Activated CD4-positive, alpha-beta T cell treated with anti-CD3 and anti-CD28 coated beads, Interleukin-2, amount 50 U/mL, for 4 hours (primary cell): ENCODE measurements at places on chromosomes 4 and X.

- no peak for DNase-seq
These were observed 434.3 kb upstream of the FAT1 start for GRCh38 chr4:187158003-187158402.

DNA sequence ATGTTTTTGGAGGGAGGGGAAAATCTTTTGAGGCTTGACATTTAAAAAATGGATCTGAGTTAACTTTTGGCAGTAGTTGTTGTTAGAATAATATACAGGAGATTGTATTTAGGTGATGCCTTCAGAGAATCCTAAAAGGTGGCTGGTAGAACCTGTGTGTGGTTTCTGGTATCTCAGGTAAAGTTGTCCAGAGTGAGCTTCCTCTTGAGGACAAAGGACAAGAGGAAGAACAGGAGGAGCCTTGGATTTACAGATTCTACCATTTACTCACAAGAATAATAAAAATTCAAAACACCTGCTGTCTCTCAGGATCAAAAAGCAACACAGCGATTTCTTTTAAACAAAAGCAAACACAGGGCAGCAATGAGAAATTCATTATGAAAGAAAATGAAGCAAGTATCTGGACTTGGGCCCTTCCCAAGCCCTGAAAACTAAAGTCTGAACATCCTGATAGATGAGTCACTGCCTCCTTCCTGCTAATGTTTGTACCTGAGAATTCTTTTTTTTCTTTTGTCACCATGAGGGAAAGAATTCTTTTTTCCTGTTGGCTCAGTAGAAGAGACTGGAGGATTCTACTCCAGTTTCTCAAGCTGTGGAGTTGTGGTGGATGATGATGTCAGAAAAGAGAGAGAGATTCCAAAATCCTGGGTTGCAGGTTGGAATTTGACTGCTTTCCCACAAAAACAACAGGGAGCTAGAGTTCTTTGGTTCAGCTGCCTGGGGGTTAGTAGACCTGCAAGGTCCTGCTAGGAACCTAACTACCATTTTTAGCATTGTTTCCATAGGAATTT, 31.5 kb upstream of the RAPGEF2 start:
- no peak for DNase-seq

- no peak for DNase-seq
These were observed 189.9 kb upstream of the CXCL13 start for GRCh38 chr4:77415689-77416088.

DNA sequence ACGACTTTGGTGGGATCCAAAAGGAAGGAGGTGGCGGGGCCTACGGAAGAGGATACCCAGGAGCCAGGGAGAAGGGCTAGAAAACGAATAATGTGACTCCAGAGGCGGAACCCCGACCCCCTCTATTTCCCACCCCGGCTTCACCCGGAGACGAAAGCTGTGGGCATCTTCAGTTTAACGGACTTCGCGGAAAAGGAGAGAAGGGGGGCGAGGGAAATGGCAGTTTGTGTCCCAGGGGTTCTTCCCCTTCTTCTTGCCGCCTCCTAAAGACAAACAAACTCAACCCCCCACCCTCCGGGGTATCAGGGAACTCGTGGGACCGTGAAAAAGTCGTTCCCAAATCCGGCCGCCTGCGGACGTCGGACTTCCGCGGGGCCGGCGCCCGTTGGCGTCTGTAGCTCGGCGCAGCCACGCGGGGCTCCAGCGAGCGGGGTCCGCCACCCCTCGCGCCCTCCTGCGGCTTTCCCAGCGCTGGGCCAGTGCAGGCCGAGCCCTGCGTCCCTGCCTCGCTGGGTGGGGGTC, 3.6 kb upstream of the LEF1 start:
- DNase-seq: peak; percentile 15

- DNase-seq: no peak
These were observed 123.2 kb downstream of the PABPC4L start for GRCh38 chr4:134078230-134078914.

- no peak for DNase-seq
These were observed 8.1 kb upstream of the STS start for GRCh38 chrX:7139202-7140081.

DNA sequence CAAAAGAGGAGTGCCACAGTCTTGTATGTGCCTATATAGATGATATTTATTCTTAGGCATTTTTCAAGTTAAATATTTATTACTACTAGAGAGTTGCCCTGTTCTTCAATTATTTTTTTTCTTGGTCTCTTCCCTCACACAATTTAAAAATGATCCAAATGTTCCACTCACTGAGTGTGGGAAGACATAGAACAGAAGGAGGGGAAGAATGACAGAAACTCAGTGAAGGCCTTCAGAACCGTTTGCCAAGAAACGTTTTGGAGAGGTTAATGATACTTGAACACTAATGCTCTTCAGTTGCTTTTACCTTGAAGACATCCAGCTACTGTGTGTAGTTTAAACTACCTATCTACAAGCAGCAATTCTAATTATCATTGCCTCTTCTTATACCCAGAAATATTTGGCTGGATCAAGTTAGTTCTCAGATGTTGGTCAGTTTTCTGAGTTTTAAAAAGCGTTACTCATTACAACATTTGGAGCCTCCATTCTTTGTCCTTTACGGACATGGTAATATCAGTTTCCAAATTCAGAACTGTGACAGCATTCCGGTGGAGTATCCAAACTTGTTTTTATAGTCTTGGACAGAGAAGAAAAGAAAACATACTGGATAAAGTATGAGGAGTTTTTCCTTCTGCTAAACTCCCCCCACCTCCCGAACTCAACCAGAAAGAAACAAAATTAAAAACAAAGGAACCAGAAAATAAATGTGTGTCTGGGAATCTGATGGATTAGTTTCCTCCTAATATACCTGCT, 389.7 kb downstream of the SPRY1 start:
- DNase-seq: no peak

- DNase-seq: no peak
These were observed 261.4 kb downstream of the DHX15 start for GRCh38 chr4:24322995-24323394.

DNA sequence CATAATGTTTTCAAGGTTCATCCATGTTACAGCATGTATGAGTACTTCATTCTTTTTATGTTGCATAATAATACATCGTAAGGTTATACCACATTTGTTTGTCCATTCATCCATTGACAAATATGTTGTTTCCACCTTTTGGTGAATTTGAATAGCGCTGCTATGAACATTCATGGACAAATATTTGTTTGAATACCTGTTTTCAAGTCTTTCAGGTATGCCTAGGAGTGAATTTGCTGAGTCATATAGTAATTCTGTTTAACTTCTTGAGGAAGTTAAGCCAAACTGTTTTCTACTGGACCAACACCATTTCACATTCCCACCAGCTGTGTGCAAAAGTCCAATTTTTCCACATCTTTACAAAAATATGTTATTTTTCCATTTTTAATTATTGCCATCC, 31.5 kb downstream of the IRS4 start:
- DNase-seq: no peak

DNA sequence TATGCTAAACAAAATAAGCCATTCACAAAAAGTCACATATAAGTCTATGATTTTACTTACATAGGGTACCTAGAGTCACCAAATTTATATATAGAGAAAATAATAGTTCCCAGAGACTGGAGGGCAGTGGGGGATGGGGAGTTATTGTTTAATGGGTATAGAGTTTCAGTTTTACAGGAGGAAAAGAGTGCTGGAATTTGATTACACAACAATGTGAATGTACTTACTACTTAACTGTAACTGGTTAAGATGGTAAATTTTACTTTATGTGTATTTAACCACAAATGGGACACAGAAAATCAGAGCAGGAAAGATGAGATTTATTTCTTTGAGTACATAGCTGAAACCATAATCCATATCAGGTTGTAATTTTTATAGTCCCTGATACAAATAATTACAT, 144.4 kb downstream of the TMA16 start:
- DNase-seq: no peak

- no peak for DNase-seq
These were observed 15.4 kb upstream of the NKX1-1 start for GRCh38 chr4:1421657-1422056.

DNA sequence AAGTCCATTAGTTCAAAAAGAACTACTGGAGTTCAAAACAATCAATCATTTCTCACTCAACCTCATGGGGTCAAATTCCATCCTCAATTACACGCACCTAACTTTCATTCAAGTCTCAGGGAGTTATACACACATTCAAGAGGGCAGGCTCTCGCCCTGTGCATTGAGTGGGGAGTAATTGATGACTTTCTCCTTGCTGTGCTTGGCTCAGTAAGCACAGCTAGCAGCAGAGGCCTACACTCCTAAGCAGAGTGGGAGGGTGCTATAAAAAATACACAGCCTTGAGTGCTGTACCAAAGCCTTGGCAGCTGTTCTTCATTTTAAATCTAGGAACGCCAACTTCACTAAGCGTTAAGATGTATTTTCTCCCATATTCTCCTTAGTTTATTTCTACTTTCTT, 958.3 kb upstream of the ADGRL3 start:
- DNase-seq: no peak

- no peak for DNase-seq
These were observed 32.4 kb upstream of the PDLIM3 start for GRCh38 chr4:185567381-185568376.

DNA sequence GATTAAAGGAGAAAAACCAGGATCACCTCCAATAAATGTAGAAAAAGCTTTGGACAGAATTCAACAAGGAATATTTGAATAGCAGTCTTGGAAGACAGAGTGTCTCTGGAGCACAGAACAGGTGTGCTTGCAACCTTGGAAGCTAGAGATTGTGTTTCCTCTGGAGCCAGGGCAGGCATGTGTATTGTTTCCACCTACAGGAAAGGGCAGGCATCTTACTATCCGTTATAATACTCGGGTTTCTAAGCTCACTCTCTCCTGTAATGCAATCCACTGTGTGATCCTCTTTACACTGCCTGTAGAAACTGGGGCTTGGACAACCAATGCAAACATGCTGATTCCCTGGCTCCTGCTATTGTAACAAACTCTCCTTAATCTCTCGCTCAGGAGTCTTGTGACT, 14.4 kb downstream of the CCDC110 start:
- no peak for DNase-seq

DNA sequence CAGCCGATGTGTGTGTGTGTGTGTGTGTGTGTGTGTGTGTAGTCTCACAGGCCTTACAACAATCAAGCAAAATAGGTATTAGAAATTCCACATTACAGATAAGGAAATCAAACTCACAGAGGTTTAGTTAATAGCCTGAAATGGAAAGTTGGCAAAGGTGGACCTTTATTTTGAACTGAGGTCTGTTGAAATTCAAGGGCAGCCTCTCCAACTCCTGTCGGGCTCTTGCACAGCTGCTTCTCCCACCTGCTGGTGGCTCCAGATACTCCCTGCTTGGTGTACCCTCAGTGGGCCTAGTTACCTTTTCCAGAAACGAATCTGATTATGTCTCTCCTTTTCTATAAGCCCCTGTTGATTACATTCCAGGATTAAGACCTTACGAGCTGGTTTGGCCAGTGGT, 195.9 kb downstream of the MGST2 start:
- no peak for DNase-seq

GRCh38 chr4:81622028-81622427, 150.3 kb upstream of the RASGEF1B start:
- no peak for DNase-seq

- DNase-seq: no peak
These were observed 178.4 kb upstream of the GPR101 start for GRCh38 chrX:137212078-137212632.

DNA sequence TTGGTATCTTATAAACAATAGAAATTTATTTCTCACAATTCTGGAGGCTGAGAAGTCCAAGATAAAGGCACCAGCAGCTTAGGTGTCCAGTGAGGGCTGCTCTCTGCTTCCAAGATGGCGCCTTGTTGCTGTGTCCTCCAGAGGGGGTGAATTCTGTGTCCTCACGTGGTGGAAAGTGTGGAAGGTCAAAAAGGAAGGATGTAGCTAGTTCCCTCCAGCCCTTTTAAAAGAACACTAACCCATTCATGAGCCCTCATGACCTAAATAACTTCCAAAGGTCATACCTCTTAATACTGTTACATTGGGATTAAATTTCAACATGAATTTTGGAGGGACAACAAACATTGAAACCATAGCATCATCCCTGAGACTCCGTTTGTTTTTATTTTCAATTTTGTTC, 48.8 kb downstream of the ZNF81 start:
- no peak for DNase-seq

DNA sequence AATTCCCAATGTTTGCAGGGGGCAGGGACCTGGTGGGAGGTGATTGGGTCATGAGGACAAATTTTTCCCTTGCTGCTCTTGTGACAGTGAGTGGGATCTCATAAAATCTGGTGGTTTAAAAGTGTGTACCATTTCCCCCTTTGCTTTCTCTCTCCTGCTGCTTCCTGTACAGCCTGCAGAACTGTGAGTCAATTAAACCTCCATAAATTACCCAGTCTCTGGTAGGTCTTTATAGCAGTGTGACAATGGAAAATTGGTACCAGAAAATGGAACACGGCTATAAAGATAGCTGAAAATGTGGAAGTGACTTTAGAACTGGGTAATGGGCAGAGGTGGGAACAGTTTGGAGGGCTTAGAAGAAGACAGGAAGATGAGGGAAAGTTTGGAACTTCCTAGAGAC, 108.7 kb upstream of the NPFFR2 start:
- no peak for DNase-seq

DNA sequence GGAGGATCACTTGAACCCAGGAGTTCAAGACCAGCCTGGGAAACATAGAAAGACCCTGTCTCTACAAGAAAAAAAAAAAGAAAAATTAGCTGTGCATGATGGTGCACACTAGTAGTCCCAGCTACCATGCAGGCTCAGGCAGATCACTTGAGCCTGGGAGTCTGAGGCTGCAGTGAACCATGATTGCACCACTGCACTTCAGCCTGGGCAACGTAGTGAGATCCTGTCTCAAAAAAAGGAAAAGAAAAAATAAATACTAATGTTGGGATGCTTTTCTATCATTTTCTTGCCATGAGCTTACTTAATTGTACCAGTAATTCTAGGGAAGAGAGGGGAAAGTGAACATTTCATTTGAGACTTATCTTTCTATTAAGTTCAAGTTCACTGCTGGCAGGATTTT, 19.8 kb downstream of the DCUN1D4 start:
- DNase-seq: no peak

- DNase-seq: no peak
These were observed 396.5 kb downstream of the DTHD1 start for GRCh38 chr4:36677874-36678273.

DNA sequence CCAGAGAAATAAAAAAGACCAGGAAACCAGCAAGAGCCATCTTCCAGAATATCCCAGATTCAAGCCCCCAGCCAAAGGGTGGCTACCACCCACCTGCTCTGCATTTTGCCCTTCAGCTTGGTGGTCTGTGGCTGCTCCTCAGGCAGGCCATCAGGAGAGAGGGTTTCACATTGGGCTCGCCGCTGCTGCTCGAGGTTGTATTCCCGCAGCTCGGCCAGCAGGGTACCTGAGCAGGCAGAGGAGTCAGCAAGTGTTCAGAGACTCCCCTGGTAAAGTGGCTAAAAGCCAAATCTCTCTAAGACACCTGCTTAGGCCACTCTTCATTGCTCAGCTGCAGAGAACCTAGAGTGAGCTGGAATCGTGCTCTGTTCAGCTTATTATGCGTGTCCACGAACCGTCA, 110.8 kb upstream of the HSD17B10 start:
- no peak for DNase-seq
